ENCODE measurements at places on chromosomes 4 and X. TPM values are rescaled to one million over a fixed set of nuclear protein-coding genes. Genes with fewer than 3 reads are reported as not detected.

- no peak for DNase-seq
Observed at GRCh38 chrX:23195761-23196160, 138.9 kb upstream of the PTCHD1 start.

- no peak for DNase-seq
Observed at GRCh38 chr4:187238646-187239045, 515.0 kb upstream of the FAT1 start.

DNA sequence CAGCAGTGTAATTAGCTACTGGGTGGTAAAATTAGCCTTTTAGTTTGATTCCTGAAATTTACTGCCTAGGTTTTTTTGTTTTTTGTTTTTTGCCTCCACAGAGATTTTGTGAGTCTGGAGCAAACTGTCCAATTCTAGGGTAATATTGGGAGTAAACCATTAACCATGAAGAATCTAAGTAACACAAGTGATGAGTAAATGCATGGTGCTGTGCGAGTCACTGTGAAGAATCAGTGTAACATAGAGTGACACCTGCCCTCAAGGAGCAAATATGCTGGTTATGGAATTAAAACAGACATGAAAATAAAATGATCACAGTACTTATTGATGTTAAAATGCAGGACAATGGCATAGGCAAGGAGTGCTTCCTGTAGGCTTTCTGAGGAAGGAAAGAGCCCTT, 60.1 kb downstream of the LRP2BP start:
- DNase-seq, result no peak

DNA sequence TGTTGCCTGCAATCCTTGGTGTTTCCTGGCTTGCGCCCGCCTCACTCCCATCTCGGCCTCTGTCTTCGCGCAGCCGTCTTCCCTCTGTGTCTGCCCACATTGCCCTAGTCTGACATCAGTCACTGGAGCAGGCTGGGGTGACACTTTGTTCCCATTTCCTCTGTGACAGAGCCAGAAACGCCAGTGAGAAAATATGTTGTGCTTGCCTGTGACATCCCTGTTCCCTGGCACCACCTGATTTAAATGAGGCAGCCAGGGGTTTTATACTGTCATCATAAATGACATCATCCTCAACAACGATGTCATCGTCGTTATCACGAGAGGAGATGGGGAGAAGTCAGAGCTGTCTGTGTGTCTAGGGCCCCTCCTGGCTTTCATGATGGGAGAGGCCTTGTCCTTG, 29.1 kb downstream of the ZNF185 start:
- DNase-seq, result no peak

DNA sequence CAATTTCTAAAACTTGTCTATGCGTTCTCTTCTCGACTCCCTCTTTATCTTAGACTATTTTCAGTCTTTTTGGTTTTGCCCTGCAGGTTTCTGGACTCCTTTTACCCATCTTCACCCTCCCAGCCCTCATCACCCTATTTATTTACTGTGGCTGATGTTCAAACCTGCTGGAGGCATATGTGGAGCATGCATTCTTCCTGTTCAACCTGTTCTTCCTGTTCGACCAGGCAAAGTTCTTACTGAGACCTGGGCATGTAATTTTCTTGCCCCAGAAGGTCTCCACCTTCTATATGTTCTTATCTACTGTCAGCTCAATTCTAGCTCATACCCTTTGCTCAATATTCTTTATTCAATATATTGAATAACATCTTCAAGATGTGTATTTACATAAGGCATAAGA, 69.4 kb upstream of the AGA start:
- no peak for DNase-seq

RAB9B gene
- total RNA-seq, result 23.8 TPM

- no peak for DNase-seq
Observed at GRCh38 chr4:13142726-13143125, 341.4 kb downstream of the RAB28 start.

DNA sequence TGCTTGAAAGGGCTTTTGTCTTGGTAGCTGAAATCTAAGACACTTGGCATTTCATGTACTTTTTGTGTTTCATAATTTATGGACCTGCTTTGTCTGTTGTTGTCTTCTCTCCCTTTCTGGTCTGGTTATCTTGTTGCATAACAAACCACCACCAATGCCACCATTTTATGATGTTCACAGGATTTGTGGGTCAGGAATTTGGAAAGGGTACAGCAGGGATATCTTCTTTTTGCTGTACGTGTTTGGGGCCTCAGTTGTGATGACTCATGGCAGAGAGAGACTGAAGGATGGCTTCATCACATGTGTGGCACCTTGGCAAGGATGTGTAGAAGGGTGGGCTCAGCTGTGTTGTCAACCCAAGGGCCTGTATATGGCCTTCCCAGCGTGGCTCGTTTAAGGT, 35.2 kb downstream of the KDM6A start:
- DNase-seq, result no peak

KCTD8 gene
- total RNA-seq, result 1.3 TPM

GRCh38 chrX:41837270-41837944, 85.9 kb downstream of the CASK start:
- DNase-seq, result no peak

KLF8 gene
- 11.9 TPM for total RNA-seq

GRCh38 chr4:22801391-22801790, 108.7 kb downstream of the GBA3 start:
- DNase-seq, result no peak

ITIH6 gene
- not detected for total RNA-seq

DNA sequence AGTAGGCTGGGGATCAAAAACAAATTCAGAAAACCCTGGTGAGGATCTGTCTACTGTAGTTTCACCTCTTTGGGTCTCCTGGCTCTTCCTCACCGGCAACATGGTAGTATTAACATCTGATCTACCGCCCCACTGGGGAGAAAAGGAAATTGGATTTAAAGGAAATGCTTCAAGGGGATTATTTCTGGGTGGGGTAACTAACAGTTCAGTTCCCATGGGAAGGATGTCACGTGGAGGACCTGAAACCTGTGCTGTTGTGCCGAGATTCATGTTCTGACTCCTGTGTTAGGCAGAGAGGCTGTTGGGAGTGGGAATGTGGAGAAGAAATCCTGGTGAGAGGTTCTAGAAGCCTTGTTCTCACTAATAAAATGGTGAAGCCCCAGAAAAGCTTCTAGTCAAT, 254.4 kb downstream of the BCOR start:
- DNase-seq, result no peak

CCDC110 gene
- 3.2 TPM for total RNA-seq

GRCh38 chr4:53196882-53197771, 168.7 kb downstream of the SCFD2 start:
- no peak for DNase-seq

DNA sequence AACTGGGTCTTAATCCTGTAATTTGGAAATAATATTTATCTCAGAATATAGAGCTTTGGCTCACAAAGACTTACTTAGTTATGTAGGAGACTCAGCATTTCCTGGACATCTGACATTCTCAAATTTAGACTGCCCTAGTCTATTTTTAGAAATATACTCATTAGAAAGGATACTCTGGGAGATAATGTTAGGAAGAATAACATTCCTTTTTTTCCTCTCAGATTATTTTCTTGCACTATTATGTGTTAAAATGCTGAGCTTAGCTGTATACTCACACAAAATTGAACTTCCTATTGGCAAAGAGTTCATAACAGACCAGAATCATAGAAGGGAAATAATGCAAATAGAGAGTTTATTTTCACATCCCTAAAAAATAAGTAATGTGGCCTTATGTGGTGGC, 1424.9 kb upstream of the PCDH7 start:
- DNase-seq, result no peak

DNA sequence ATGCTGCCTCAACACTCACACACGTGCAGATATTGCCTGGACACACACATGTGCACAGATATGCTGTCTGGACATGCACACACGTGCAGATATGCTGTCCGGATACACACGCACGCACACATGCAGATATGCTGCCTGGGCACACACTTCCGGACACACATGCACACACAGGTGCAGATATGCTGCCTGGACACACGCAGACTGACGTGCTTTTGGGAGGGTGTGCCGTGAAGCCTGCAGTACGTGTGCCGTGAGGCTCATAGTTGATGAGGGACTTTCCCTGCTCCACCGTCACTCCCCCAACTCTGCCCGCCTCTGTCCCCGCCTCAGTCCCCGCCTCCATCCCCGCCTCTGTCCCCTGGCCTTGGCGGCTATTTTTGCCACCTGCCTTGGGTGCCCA, 14.7 kb downstream of the FGFRL1 start:
- no peak for DNase-seq

GRCh38 chr4:102826105-102826889, 1.1 kb downstream of the UBE2D3 start:
- no peak for DNase-seq
